ENCODE measurements at places on chromosomes 6 and 20. TPM values are rescaled to one million over a fixed set of nuclear protein-coding genes. Genes with fewer than 3 reads are reported as not detected.
A peak's percentile ranks its signal among the peaks of the same experiment; 100 is the strongest.

Gene GNAS-AS1
- 5.4 TPM for polyA plus RNA-seq

DNA sequence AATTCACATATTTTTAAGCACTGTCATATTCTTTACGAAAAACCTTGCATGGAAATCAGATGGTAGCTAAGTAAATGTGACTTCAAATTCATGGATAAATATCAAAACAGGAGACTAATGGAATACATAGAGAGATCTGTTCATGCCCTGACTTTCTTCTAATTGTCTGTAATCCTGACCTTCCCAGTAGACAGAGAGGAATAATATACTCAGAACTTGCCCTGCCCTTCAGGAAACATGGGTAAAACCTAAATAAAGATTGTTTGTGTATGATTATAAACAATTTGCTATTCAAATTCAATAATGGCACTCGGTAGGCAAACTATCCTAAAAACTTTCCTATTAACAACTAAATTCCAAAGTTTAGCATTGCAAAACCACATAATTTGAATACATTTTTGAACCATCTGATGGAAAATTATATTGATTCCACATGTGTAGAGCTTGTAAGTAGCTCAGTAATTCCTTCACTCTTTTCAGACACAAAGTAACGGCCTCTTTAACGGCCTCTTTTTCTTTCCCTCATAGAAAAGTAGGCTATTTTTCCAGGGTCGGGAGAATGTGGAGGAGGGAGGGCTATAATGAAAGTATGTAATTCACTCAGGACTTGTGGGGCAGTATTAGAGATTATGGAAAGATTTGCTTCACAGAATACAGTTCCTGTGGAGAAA is 227.6 kb downstream of the ALDH8A1 start:
- DNase-seq = no peak

DNA sequence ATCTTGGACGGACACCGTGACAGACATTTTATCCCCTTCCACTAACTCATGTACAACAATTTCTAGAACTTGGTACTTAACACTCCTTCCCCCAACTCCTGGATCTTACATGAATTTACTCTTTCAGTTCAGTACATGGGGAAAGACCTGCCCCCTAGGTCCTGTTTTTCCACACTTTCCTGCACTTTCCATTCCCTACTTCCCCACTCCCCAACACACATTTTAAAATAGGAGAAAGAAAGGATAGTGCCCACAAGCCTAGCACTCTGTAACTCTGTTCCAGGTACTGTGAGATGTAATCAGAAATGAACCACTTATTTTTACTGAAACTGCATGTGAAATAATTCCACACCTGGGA is 1.3 kb downstream of the ADGRG6 start:
- DNase-seq = no peak

- DNase-seq = no peak
Observed at GRCh38 chr6:23633996-23634395, 492.0 kb upstream of the NRSN1 start.

Gene ANKRD66
- polyA plus RNA-seq = not detected

Gene PLAGL2
- 26.7 TPM for polyA plus RNA-seq

DNA sequence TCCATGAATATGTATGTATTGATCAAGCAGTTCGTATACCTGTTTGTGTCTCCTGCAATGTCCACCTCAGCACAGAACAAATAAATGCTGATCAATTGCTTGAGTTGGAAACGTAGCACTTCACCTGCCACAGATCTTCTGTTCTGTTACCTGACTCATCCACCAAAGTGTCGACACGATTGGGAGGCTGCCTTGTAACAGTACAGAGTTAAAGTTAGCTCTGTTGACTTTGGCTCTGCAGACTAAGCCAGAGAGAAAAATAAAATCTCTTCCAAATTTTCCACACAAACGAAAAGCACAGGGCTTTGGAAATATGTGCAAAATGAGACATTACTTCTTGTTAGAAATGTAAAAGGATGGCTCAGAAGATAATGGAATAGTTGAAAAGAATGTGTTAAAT is 245.4 kb downstream of the NRN1 start:
- no peak for DNase-seq

DNA sequence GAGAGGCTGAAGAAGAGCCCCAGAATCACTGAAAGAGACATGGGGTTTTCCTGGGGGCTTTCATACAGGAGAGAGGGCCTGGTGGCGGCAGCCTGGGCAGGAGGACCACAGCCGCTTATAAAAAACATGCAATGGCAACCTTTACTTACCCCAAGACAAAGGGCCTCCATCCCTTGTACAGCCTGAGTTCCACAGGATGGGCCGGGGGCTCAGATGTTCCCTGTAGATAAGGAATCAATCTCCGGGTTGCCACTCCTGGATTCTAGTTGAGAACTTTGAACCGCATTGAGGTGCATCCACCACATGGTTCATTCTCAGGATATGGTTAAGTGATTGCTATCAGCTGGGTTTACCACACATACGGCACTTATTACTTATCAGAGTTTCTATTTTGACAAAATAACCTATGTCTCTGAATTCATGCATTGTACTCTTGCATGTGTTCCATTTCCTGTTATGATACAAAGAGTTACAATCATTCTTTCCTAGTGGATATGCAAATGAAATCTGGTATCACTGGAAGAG is 677.6 kb downstream of the KIF16B start:
- no peak for DNase-seq

DNA sequence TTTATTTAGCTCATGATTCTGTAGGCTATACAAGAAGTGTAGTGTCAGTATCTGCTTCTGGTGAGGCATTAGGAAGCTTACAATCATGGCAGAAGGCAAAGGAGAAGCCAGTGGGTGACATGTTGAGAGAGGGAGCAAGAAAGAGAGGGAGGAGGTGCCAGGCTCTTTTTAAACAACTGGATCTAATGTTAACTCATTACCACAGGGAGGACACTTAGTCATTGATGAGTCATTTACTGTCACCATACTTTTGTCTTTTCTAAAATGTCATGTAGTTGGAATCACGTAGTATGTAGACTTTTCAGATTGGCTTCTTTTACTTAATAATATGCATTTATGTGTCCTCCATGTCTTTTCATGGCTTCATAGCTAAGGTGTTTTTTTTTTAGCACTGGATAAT is 58.1 kb downstream of the NUS1 start:
- DNase-seq = no peak

DNA sequence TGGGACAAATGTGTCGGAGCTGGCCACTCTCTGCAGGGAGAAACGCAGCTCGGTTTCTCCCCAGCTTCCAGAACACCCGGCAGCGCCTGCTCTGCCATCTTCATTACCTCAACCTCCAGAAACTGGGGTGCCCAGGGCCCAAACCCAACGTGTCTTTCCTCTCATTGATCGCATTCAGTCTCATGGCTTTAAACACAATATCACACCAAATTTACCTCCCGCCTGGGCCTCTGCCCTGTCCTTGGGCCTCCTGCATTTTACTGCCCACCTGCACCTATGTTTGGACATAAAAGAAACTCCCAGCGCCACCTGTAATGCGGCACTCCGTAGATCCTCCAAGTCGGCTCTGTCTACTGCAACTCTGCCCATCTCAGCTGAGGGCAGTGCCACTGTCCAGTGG is 22.2 kb downstream of the SERPINB6 start:
- no peak for DNase-seq

Gene CLPSL2
- polyA plus RNA-seq = 3.2 TPM

- no peak for DNase-seq
Observed at GRCh38 chr6:28585335-28585734, 59.7 kb downstream of the GPX5 start.

- peak; percentile 69 for DNase-seq
Observed at GRCh38 chr6:109513571-109514071, 30.6 kb upstream of the ZBTB24 start.

- DNase-seq = no peak
Observed at GRCh38 chr20:62595491-62595890, 46.8 kb upstream of the SLCO4A1 start.

DNA sequence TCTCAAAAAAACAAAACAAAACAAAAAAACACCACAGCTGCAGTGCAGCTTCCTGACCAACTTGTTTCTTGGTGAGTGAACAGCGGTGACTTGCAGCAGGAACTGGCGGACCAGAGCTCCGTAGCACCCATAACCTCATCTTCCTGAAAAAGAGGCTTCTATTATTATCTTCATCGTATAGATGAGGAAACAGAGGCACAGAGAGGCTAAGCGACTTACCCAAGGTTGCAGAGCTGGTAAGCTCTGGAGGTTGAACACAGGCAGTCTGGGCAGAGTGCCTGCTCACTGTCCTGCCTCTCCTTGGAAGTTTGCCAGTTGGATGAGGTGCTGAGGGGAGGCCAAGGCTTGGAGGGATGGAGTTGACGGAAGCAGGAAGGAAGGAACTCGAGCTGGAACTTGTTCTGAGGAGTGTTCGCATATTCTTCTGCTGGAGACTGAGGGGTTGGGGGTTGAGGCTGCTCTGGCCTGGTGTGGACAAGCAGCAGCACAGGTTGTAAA is 47.9 kb upstream of the CCDC167 start:
- DNase-seq = no peak

GRCh38 chr6:18388271-18388670 is 1.1 kb downstream of the RNF144B start:
- DNase-seq = no peak

- DNase-seq = no peak
Observed at GRCh38 chr6:118485601-118486550, 62.2 kb upstream of the PLN start.

DNA sequence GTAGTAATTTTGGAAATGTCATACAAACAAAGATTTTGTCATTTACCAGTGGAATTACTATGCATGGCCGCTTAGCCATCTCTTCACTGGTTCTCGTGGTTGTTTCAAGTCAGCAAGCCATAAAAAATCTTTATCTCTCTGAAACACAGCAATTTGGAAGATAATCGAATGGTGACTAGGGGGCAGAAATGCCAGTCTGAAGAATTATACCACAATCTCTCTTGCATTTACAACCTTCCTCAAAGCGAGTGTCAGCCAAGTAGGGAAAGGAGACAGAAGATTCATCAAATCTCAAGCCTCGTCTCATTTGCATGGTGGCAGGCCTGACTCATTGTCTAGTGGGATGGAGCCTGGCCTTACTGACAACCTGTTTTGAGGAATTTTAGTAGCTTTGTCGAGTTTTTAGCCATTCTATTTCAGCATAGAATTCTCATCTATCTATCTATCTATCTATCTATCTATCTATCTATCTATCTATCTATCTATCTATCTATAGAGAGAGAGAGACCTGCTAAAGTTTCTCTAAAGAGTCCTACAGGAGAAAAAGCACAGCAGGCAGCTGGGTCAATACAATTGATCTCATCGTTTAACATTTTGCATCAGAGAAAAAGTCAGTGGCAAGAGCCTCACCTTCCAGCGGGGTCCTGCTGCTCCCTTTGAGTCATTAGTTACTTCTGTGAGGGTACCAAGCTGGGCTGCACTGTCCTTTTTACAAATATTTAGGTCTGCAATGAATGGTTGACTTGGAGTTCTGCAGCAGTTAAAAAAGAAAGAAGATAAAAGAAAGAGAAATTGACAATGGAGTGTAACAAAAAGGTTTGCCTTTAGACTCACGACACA is 572.8 kb downstream of the TFAP2A start:
- no peak for DNase-seq

Gene C6orf58
- not detected for polyA plus RNA-seq

DNA sequence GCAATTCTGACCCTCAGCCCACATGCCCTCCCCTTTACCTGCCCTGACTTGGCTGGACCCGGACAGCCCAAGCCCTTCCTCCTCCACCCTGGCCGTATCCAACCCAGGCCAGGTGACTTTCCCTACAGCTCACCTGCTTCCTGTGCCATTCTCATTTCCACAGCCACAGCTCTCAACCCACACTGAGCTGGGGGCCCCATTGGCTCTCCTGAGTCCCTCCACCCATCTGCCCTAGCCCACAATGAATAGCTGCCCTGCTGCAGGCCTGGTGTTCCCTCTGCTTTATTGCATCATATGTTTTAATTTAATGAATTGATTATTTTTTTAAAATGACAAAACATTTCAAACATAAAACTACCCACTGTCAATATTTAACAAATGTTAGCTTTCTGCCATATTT is 118.5 kb upstream of the BACH2 start:
- DNase-seq = no peak

Gene RAET1L
- not detected for polyA plus RNA-seq

DNA sequence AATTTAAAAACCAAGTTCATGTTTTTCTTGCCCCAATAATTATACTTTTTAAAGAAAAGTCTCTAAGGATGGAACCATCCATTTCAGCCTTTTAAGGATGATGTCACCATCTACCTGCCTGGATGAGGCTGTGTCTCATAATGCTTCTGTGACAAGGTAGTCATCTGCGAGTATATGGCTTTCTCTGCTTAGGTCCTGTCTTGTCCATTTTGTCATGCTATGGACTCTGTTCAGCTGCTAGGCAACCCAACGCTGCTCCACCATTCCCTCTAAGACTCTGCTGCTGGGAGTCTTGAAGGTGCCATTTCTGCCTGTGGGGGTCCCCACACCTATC is 459.8 kb upstream of the RUNX2 start:
- DNase-seq = no peak

- no peak for DNase-seq
Observed at GRCh38 chr20:41631826-41632225, 13.6 kb upstream of the CHD6 start.

- DNase-seq = no peak
Observed at GRCh38 chr6:31345026-31345730, 11.8 kb downstream of the HLA-B start.

DNA sequence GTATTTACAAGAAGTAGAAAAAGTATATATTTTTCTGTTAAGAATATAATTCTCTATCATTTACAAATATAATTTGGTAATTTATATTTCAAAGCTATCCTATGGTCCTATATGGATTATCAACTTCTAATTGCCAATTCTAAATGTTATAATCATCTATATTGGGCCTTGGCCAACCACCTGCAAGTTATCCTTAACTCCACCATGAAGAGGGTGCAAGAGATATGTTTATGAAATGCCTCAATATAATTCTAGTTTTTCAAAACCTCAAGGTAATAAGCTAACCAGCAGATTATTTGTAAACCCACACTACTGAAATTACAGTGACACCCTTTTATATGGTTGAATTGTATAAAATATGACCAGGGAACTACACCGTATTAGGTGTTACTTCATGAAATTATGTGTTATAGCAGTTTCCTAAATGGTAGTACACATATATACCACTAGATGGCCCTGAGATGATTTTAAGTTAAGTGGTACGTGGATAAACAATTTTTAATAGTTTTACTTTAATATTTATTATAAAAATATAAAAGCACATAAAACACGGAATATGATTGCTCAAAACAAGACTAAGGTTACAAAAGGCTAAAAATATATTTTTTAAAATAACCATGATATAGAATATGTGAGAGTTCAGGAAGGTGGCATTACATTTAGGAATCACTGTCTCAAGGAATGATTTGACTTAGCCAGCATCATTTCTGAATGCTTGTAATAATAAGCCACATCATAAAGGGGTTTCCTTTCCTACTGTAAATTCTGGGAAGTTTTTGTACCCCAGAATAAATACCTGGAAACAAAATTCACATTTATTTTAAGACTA is 9.8 kb upstream of the PNISR start:
- DNase-seq = no peak

Data from H1 (cell line).